Astrocyte of the cerebellum (primary cell): ENCODE measurements at places on chromosomes 3 and 15.

- no peak for DNase-seq
Measured at GRCh38 chr3:187922704-187923416, 177.6 kb upstream of the BCL6 start.

DNA sequence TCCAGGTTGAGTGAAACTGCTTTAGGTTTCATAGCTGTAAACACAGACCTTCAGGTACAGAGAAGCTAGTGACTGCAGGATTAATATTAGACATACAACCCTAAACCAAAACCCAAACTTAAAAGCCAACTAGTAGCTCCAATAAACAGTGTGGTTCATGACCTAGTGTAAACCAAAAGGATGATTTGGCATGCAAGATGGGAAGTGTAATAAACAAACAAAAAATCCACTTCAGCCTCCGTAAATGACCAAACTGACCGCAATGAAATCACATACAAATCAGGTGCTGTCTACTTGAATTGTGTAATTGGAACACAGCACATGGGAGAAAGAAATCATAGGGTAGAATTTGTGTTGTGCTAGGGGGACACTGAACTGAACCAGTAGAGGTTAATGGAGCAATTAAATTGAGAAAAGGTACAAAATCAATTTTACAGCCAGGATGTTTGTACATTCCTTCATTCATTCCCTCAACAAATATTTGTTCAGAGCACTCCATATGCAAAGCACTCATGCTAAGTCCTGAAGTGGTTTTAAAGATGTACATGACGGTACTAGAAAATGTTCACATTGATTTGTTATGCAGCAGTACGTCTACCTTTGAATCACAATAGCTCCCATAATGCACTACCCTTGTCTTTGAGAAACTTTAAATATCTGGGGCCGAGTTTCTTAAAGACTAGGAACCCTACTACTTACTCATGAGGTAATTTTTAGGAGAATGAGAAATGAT is 21.4 kb upstream of the CHST2 start:
- no peak for DNase-seq

DNA sequence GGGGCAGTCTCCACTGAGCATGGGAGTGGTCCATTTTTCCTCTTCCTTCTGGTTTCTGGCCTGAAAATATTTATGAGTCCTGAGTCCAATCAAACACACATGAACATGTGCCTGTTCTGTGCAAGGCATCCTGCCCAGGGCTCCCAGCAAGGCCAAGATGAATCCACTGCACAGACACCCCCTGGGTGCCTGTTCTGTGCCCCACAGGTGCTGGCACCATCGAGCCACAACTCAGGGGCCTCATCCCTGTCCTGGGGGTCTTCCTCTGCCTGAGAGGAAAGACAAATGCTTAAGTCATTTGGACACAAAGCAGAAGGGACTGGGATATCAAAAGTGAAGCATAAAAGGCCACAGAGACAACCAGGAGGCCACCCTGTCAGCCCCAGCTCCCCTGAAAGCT is 87.4 kb upstream of the IQSEC1 start:
- no peak for DNase-seq

DNA sequence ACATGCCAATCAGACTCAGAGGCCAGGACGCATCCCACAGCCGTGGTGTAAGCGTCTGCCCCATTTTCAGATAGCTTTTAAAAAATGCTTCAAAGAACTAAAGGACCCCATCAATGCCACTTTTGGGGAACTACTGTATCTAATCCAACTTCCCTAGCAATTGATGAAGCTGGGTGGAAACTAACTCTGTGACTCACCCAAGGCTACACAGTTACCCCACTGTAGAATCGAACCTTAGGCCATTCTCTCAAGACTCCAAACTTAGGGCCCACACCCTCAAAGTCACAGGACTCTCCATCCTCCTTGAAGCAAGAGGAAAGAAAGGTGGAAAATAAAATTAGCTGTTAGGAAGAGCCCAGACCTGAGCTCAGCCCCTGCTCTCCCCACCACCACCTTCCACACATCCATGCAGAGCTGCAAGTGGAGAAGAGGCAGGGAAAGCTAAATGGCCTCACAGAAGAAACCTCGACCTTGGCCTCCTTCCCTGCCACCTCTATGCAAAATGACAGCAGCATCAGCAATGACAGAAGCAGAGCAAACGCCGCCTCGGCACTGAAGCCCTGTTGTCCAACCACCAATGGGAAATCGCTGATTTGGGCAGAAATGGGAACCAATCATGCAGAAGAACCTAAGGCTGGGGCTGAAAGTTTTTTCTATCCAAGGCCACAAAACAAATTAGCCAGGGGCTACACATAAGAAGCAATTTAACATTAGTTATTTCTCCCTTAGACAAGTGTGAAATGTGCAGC is 22.2 kb downstream of the ANP32A start:
- DNase-seq: no peak

- DNase-seq: no peak
Measured at GRCh38 chr3:179731544-179731943, 78.7 kb downstream of the USP13 start.

- DNase-seq: no peak
Measured at GRCh38 chr3:153431076-153431475, 269.1 kb downstream of the RAP2B start.

DNA sequence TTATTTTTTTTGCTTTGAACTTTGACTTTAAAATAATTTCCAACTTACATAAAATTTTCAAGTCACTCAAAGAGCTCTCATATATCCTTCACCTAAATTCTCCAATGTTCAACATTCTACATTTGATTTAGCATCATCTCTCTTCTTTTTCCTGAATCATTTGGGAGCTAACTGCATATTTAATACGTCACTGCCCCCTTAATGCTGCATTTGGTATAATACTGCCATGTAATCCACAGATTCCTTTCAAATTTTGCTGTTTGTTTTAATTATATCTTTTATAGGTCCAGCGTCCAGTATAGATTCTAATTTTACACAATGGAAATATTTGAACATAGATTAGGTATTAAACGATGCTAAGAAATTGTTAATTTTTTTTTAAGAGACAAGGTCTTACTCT is 2.3 kb upstream of the EIF2AK4 start:
- no peak for DNase-seq

- DNase-seq: no peak
Measured at GRCh38 chr3:179036226-179036625, 35.4 kb downstream of the ZMAT3 start.

- peak; percentile 37 for DNase-seq
Measured at GRCh38 chr3:139928708-139929505, 6.1 kb upstream of the CLSTN2 start.

DNA sequence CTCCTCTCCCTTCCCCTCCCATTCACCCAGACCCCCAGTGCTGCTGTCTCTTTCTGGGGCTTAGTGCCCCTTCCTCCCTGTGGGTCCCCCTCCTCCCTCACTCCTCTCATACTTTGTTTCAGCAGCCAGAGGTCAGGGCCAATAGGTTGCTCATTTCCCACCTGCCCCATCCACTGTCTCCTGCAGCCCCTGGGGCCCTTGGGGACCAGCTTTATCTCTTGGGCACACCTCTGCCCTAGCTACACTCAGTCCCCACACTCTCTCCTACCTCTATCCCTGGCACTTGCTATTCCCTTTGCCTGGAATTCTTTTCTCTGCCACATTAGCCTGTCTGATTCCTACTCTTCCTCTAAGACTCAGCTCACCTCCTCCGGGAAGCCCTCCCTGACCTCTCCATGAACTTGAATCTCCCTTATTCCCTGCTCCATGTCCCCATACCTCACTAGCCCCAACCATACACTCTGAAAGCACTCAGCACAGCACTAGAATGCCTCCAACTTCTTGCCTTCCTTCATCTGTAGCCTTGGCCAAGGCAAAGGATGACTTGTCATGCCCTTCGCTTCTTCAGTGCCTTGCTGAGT is 14.6 kb downstream of the ANPEP start:
- no peak for DNase-seq

- no peak for DNase-seq
Measured at GRCh38 chr3:77586216-77586615, 546.3 kb downstream of the ROBO2 start.

- DNase-seq: no peak
Measured at GRCh38 chr3:194395212-194395611, 3.9 kb downstream of the GP5 start.

DNA sequence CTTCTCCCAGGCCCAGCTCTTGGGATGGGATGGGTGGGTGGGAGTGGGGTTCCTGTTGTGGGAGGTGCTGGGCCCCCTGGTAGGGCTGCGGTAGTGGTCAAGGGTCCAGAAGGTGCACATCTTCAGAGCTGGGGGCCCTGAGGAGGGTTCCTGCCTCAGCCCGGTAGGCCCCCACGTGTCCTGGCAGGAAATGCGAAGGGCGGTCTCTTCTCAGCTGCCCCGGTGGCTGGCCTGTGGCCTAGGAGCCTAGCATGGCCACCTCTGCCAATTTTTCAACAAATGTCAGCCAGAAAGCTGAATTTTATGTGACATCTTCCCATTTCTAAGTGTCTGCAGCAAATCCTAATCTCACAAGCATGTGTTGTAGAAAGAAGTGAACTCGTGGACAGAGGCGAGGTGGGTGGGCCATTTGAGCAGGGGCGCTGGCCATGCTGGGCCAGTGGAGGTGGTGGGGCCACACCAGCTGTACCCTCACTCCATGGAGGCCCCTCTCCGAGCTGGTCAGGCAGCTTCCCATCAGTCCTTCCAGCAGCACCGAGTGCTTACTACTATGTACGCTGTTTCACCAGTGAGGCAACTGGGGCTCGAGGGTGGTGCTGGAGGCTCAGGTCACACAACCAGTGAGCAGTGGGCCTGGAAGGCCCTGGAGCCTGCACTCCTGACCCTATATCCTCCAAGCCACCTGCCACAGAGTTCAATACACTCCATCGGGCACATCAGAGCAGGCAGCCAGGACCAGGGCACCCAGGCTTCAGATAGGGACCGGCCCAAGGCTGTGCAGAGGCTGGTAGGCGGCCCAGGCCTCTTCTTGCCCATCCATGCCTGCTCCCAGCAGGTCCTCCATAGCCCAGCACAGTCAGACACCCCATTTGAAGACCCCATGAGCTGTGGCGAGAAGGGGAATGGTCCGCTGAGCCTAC is 23.2 kb downstream of the FBLN2 start:
- DNase-seq: no peak

DNA sequence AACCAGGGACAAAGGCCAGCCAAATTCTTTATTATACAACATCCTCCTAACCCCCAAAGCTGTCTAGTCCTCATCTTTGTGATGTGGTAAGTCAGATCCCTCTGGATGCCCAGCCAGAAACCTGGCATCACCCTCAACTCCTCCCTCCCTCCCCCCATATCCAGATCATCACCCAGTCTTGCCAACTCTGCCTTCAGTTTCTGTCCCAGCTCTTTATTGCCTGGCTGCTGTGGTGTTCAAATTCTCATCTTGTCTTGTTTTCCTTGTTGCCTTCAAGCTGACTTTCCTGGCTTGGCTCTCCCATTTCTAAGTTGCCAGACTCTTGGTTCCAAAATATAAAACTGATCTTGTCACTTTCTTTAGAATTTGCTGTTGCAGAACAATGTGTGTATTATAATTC is 28.6 kb downstream of the MAP2K1 start:
- DNase-seq: no peak

DNA sequence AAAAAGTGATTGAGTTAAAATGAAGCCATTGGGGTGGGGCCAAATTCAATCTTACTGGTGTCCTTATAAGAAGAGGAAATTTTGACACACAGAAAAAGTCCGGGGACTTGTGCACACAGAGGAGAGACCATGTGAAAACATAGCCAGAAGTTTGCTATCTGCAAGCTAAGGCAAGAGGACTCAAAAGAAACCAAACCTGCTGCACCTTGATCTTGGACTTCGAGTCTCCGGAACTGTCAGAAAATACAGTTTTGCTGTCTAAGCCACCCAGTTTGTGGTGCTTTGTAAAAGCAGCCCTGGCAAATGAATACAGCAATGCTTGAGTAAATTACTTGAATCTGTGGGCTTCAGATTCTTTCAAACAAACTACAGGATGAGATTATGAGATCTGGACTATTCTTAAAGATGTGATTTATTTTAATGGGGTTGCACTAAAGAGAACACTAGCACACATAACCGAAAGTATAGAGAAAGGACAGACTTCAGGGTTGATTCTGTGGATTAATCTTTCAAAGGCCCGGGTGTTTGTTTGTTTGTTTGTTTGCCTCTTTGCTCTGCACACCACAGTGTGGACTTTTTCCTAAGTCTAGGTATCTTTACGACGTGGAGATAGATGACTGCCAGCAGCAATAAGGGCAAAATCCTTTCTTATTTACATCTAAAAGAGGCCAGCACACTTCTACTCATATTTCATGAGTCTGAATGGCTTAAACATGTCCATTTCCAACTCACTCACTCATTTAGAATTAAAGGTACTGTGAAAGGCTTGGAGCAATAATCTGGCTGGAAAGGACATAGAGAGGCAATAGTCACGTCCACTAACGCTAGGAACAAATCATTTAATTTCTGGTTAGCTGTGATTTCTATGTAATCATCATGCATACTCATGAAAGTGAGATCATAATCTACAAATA is 53.9 kb upstream of the SSR3 start:
- DNase-seq: no peak

DNA sequence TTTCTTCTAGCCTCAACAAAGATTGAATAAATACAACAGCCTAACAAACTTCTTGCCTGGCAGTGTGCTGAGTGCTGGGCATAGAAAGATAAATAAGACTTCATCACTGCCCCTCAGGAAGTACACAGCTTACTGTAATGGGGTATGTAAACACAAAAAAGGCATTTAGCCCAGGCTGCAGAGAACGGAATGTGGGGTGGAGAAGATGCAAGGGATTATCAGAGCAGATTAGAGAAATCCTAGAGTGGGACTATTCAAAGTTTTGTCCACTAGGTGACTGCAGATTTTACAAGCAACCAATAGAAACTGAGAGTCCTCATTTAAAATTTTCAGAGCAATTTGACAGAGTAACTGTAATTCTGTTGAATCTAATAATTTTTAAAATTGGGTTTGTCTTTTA is 35.4 kb upstream of the TSC22D2 start:
- DNase-seq: no peak
